ENCODE measurements at places on chromosomes 6 and 20.

DNA sequence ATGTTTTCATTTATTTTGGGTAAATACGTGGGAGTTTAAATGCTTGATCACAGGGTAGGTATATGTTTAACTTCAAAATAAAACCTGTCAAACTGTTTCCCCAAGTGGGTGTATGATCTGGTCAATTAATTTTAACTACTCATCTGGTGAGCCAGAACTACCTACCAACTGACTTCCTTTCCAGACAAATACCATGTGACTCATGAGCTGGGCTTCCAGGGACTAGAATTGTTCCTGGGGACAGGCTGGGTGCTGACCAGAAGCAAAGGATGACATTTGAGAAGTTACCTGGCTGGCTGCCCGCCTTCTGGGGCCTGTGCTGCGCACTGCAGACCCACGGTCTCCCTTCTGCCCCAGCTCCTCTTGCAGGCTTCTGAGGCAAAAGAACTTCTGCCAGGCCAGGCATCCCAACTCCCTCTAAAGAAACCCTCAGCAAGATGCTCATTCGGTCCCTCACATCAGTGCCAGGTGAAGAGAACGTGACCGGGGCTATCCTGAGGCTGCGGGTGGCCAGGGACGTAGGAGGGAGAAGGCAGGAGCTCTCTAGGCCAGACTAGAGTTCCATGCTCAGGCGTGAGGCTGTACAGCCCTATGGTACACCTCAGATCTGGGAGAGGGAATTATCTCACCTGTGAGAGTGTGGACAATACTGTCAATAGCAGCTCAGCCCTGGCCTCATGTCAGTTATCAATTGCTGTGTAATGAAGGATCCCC is 103.6 kb downstream of the JPH2 start:
- no peak for DNase-seq

DNA sequence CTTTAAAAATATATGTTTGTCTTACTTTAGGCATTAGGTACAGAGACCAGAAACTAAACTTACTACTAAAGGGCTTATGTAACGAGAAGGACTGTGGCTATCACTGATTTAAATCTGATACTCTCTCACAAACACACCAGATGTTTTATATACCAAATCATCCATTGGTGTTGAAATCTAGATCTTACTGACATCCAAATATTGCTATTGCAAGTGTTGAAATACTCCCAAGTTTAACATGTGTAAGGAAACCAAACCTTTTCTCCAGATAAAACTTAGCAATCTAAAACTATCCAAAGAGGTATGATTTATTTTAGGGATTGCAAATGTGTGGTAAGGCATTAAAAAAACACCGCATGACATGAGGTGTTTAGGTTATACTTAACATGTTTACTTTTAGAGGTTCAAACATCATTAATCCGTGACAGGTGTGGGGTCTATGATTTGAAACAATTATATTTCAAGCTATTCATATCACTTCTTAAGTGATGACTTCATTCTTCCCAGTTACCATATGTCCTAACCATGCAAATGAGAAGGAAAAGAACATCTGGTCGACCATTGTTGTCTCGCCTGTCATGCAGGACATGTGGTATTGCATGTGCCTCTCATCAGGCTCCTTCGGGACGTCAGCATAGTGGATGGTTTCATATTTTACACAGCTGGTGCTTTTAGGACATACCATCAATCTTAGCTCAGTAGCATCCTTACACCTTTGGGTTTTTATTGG is 168.3 kb upstream of the SPACA1 start:
- DNase-seq = no peak

DNA sequence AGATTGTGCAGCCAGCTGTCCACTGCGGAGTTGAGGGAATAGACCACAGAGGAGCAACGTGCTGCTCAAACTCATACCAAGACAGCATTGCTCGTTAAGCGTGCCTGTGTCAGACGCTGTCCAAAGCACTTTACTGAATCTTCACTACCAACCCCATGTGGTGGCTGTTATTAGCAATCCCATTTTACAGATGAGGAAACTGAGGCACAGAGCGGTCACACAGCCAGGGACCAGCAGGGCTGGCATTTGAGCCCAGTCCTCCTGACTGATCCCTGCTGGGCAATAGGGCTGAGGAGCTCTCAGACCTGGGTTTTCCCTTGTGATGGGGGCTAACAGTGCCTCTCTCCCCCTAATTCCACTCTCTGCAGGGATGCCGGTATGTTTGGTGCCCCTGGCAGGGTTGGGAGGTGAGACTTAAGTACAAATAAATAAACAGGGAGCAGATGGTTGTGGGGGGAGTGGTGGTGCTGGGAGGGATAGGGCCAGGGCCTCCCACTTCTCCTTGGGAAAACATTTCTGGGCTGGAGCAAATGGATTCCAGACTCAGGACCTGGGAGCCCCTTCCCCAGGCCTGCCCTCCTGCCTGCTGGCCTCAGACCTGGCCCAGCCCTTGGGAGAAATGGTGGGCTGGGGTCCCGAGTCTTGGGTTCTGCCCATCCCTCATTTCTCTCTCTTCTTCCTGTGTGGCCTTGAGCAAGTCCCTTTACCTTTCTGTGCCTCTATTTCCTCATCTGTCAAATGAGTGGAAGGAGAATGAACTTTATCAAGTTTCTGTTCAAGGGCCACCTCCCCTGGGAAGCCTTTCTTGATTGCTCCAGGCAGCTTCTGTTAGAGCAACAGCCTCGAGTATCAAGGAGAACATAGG is 17.7 kb downstream of the SRXN1 start:
- no peak for DNase-seq

- no peak for DNase-seq
Measured at GRCh38 chr20:15333170-15333569, 995.8 kb upstream of the FLRT3 start.

GRCh38 chr20:62996596-62996982 is 10.2 kb downstream of the BHLHE23 start:
- no peak for DNase-seq

- no peak for DNase-seq
Measured at GRCh38 chr20:926670-927069, 10.5 kb upstream of the ANGPT4 start.

GRCh38 chr20:59564171-59564570 is 40.2 kb upstream of the PHACTR3 start:
- DNase-seq = no peak

GRCh38 chr6:14067656-14068055 is 49.9 kb upstream of the CD83 start:
- no peak for DNase-seq

DNA sequence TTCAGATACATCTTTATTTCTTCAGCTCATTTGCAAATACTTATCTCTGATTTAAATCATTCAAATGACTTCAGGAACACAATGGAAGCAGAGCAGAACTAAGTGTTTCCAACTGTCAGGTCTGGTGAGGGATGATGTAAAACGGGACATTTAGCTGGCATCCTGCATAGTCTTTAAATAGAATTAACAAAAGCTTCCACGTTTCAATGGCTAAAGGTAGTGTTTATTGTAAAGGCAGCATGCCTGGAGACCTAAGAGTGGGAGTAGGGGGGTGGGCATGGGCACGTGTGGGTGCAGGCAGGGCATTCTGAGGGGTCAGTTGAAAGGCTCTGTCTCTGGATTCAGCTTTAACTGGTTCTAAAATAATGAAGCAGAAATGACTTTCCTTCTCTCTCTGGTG is 174.9 kb downstream of the PLCB1 start:
- DNase-seq = no peak

DNA sequence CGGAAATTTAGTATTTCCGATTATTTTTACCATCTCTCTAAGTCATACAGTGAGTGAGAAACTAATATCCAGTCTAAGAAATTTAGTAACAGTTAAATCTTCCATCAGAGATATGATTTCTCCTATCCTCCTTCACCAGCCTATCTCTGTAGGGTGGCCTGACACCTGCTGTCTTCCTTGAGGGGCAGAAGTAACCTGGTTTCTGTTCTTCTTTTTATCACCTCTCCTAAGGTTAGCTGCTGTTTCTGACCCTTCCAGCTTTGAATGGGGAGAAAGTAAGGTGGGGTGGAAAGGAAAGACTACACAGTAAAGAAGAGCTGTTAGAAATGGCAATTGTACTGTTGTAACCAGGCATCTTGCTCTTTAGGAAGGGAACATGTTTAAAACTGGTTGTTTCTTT is 447.7 kb downstream of the PHF3 start:
- DNase-seq = no peak

- DNase-seq = peak; percentile 58
Measured at GRCh38 chr20:4112481-4113421, 97.4 kb upstream of the RNF24 start.

DNA sequence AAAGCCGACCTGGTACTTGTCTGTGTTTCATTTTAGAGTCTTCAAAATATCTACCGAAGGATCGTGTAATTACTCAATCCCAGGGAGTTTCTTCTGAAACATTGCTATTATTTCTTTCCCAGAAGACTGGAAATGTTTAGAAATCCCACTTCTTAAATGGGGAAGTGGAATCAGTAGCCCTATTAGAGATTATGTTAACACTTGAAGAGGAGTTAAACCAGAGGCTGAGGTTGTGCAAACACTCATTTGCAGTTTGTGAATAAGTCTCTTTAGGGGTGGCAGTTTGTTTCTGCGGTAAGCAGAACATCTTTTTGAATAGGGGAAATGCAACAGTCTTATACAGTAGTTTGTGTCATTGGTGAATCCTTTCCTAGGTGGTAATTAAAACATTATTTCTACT is 21.3 kb downstream of the DSP start:
- no peak for DNase-seq

- DNase-seq = no peak
Measured at GRCh38 chr6:13404228-13404891, 76.0 kb upstream of the TBC1D7 start.

DNA sequence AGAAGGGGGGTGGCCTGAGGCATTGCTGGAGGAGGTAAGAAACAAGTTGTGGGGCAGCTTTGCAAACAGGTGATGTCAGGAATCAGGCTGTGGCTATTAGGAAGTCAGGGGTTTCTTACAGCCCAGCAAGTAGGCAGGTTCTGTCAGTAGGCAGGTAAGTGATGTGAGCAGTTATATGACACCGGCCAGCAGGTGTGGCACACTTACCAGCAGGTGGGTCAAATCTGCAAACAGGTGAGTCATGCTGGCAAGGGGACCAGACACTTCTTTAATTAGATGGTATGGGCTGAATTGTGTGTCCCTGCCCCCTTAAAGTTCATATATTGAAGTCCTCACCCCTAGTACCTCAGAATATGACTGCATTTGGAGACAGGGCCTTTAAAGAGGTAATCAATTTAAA is 16.4 kb upstream of the ENPP4 start:
- no peak for DNase-seq

GRCh38 chr6:81814370-81815076 is 62.0 kb upstream of the TENT5A start:
- peak; percentile 42 for DNase-seq

- no peak for DNase-seq
Measured at GRCh38 chr6:43828711-43829110, 58.7 kb downstream of the VEGFA start.

GRCh38 chr6:4192627-4193026 is 57.3 kb upstream of the ECI2 start:
- DNase-seq = no peak

GRCh38 chr6:139062932-139063646 is 34.5 kb downstream of the ABRACL start:
- no peak for DNase-seq

GRCh38 chr6:22891934-22892333 is 322.6 kb downstream of the HDGFL1 start:
- no peak for DNase-seq

DNA sequence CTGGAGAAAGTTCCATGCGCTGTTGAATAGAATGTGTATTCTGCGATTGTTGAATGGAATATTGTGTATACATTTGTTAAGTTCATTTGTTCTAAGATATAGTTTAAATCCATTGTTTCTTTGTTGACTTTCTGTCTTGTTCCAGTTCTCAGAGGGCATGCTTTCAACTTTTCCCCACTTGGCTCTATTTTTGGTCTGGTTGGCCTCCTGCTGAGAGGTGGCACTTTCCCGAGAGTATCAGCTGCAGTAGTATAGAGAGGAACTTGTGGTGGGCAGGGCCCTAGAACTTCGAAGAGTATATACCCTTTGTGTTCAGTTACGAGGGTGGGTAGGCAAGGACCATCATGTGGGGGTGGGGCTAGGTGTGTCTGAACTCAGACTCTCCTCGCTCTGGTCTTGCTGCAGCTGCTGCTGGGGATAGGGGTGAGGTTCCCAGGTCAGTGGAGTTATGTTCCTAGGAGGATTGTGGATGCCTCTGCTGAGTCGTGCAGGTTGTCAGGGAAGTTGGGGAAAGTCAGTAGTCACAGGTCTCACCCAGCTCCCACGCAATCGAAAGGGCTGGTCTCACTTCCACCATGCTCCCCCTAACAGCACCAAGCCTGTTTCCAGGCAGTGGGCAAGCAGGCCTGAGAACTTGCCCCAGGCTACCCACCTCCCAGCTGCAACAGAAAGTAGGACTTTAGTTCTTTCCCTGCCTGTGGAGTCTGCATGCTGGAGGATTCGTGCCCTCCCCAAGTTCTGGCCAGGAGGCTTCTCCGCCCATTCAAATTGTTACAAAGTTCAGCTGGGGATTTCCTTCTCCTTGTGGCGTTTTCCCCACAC is 118.9 kb upstream of the SSTR4 start:
- no peak for DNase-seq

- no peak for DNase-seq
Measured at GRCh38 chr6:391559-392440, at the start of gene IRF4. Gene IRF4, plus strand, starts transcription at chr6:391752. Its CDS starts 1,401 bp downstream, at chr6:393153.

All from NCI-H226 (cell line).